Activated naive CD4-positive, alpha-beta T cell treated with anti-CD3 and anti-CD28 coated beads, Interleukin-2, amount 50 U/mL, for 72 hours (primary cell): ENCODE measurements at places on chromosomes 3 and 15.
A peak's percentile ranks its signal among the peaks of the same experiment; 100 is the strongest.

- DNase-seq = no peak
These were observed 82.9 kb upstream of the GSK3B start for GRCh38 chr3:120177151-120177550.

DNA sequence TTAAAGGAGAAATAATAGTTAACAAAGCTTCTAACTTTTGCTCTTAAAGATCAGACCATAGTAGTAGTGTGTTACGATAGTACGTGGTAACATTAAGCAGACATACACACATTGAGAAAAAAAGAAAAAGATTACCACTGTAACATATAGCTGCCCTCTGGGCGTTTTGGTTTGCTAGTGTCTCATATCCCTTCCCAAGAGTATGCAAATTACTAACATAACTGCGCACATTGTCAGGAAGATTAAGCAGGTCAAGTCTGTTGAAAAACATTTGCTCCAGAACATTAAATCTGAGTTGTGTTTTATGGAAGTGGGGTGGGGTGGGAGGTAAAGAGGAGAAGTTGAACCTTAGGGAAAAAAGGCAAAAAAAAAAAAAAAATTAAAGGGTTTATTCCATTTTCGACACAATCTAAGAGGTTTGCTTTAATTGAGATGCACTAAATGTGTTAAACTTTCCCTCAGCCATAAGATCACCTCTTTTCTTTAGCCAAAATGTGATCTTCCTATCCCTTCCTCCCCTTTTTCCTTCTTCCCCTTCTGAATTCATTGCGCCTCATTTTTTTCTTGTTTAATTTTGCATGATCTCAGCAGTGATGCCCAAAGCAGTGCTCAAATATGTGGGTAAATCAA, 1.5 kb upstream of the LRIG1 start:
- DNase-seq = no peak

DNA sequence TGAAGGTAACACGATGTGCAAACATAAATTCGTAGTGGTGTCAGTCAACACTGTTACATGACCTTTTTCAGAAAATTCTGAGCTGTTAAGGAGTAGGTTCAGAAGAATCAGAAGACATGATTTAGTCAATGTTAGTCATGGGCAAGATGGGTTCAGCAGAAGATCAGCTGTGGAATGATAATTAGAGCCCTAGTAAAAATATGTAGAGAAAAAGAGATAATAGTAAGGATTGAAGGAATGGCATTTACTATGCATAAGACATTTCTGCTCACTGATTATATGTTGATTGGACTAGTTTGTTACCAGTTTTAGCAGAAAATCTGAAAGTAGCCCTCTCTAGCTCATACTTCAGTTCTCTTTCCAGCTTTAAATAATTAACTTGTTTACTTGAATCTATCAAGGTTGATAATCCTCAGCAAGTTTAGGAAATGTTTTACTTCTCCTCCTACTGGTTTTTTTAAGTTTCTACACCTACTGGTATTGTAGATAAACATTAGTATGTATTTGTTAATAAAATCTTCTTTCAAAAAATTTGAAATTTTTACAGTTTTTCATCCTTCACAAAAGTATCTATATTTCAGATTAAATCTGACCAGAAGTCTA, 98.6 kb downstream of the ALCAM start:
- no peak for DNase-seq

DNA sequence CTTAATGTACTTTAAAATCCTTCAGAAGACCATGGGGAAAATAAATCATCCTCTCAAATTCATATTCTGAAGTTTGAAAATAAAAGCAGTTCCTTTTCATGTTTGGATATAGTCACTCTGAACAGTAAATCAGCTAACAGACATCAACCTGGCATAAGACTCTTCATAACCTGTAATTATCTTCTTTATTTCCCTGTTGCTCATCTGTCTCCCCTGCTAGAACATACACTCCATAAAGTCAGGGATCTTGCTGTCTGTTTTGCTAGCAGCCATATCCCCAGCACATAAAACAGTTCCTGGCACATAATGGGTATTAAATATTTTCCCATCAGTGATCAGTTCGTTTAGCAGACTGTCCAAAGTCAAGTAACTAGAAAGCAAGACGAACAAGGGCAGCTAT, 11.2 kb downstream of the VGLL4 start:
- DNase-seq = no peak

DNA sequence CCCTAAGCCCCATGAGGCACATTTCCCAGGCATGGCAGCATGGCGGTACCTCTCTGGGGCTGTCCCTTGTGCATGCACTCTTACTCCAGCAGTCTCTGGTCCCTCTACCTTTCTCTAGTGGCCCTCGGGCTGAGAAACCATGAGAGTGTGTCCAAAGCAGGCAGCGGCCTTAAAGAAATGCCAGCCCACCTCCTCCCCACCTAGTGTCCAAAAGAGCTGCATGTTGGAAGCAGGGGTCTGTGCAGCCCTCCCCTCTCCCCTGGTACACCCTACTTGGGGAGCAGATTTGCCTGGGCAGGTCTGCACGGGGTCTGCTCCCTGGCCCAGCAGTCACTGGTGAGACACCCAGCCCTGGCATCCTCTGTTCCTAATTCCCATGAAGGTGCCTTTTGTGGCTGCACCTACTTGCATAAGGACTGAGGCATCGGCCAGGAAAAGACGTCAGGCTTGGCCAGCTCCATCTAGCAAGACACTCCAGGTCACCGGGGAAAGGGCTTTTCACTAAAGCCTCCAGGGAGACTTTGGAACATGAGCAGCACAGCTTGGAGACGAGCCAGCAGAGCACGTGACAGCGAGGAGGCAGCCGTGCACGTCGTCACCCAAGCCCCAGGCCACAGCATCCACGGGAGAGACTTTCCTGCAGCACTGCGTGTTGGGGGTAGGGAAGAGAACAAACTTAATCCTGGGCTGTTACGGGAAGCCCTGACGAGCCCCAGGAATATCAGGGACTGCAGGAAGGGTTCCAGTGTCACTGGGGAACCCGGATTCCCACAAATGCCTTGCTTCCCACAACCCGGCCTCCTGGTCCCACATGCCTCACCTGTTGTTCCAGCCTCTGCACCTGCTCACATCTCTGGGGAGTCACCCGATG, 38.8 kb downstream of the TM2D3 start:
- peak; percentile 23 for DNase-seq

DNA sequence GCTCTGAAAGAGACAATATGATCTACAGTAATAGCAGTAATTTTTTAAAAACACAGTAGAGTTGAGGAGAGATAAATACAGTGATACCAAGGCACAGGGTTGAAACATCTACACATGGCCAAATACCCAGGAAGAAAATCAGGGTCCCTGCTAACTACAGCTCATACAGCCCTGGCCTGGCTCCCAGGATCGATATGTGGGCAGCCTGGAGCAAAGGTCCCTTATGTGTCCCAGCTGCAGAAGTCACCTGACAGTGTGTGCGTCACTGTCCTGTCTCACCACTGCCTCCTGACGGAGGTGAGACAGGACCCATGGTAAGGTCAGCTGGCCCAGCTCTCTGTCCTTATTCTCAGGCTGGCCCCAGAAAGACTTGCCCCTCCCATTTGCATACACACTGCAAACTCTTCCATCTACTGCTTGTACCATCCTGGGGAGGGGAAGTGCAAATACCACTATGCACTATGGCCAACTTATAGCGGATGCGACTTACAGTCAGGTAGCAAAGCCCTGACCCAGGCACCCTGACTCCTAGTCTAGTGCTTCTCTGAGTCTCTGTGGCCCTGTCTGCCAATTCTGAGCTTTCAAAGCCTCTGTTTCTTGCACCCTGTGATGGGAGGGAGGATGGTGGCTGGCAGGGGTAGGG, 22.0 kb upstream of the BCL2L10 start:
- no peak for DNase-seq
